HAP-1 (cell line): ENCODE measurements at places on chromosomes 7 and 10.
A peak's percentile ranks its signal among the peaks of the same experiment; 100 is the strongest.

DNA sequence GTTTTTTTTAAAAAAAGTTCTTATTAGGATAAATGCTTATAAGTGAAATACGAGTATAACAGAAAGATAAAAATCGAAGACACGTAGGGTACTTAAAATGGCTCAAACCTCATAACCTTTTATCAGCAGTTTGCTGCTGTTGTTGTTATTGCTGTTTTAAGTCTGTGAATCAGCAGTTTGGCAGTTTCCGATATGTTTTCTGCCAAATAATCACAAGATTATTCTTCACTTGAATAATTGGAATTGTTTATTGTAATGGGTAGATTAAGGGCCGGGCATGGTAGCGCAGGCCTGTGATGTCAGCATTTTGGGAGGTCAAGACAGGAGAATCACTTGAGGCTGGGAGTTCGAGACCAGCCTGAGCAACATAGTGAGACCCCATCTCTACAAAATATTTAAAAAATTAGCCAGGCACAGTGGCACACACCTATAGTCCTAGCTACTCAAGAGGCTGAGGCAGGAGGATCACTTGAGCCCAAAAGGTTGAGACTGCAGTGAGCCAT is 177.6 kb downstream of the VTI1A start:
- DNase-seq, result no peak

DNA sequence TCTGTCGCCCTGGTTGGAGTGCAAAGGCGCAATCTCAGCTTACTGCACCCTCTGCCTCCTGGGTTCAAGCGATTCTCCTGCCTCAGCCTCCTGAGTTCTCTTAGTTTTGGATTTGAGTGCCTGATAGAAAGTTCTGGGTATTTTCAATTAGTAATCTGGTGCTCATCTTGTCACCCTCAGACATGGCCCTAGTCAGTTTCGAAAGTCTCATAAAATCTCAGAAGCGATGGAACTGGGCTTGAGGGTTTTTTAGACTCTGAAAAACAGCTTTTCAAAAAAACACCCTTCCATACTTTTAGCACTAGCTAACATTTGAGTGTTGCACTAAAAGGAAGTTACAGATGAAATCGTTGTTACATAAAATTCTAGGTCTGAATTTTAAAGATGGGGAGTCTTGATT is 9.4 kb upstream of the PIP4K2A start:
- no peak for DNase-seq

GRCh38 chr7:54841772-54842697 is 83.0 kb upstream of the SEC61G start:
- no peak for DNase-seq

DNA sequence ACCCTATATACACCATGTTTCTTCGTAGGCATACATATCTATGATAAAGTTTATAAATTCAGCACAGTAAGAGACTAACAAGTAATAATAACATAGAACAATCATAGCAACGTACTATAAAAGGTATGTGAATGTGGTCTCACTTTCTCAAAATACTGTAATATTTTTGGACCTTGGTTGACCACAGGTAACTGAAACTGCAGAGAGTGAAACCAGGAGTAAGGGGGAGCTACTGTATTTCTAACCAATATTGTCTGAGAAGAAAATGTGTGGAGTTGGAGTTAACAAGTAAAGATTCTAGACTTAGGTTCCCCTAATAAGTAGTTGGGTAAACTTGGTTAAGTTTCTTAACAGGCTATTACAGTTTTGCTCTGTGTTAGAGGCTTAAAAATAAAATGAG is 72.1 kb downstream of the GNAI1 start:
- no peak for DNase-seq

DNA sequence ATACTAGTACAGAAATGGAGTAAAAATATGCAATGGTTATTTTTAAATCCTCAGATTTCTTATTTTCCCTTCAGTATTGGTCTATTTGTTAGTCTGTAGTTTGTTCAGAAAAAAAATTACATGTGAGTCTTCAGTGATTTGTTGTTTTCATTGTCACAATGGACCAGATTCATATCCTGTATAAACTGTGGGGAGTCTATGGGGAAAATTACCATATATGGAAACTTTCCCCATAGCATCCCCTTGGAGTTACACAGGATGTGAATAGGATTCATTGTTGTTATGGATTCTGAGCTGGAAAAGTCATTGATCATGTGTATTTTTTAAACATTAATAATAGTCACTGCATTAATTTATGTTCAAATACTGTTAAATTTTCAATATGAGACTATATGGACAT is 72.6 kb downstream of the ST7 start:
- no peak for DNase-seq

GRCh38 chr7:131606346-131607290 is 50.2 kb upstream of the PODXL start:
- peak; percentile 23 for DNase-seq

DNA sequence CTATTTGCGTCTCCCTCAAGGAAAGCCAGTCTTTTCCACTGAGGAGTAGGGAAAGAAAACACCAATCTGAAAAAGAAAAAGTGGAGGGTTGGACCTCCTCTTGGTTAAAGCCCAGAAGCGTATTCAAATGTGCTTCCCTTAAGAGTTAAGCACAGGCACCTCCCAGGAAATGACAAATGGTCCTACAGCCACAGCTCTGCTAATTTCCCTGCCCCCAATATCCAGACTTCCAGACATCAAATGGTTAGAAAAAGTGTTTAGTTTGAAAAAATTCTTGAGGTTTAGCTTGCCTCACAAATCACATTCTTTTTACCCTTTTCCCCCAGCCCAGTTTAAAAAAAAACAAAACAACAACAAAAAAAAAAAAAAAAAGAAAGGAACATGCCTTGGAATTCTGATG is 19.0 kb upstream of the COL1A2 start:
- DNase-seq, result no peak

GRCh38 chr7:36303202-36304098 is 86.2 kb upstream of the ANLN start:
- DNase-seq, result no peak

DNA sequence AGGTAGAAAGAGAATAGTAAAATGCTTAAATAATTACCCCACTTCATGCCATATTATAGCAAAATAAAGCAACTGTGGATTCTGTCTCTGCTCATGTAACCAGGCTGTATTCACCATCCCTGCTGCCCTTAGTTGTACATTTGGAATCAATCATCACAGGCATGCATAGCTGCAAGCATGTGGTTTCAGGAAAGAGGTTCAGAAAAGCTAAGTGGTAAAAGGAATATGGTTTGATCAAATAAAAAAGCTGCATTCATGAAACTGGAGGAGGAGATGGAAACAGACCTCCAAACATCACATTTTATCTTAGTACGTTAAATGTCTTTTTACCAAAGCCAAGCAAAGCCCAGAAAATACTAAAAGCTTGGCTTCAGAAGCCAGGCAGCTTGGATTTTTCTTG is 81.3 kb downstream of the ADAM22 start:
- DNase-seq, result no peak

GRCh38 chr7:149881328-149882247 is 7.8 kb downstream of the ATP6V0E2 start:
- DNase-seq, result no peak

GRCh38 chr7:143410521-143411004 is 1.9 kb upstream of the EPHA1 start:
- DNase-seq, result peak; percentile 31

DNA sequence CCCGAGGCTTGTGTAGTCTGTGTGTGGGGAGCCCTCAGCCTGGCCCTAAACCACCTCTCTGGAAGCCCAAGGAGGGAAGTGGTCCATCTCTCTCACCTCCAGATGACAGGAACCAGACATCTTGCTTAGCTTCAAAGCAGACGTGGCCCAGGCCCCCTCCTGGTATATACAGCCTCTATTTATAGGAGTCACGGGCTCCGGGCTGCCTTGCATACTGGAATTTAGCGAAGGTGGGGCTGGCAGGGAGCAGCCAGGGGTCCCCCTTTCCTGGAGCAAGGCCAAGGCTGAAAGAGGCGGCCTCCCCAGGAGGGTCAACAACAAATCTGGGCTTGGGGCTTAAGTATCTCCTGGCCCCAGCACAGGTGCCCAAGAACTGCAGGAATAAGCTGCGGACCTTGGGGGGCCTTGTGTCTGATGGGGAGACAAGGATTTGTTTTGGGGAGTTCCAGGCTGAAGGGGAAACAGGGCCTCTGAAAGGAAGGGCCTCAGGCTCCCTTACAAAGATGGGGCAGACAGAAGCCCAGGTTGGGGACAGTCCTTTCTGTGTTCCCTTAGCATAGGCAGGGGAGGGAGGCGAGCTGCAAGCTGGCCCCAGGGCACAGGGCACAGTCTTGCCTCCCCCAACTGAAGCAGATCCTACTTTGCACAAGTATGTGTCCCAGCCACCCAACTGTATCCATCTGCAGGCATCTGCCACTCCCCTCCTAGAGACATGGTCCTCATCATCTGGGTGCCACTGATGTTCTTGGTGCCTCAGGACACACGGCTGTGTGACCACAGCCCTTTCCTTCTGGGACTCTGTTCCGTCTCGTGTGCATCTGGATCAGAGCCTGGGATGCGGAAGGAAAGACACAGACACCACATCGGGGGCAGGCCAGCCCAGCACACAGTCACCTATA is 11.9 kb downstream of the ZCCHC24 start:
- no peak for DNase-seq

GRCh38 chr7:155590215-155591018 is 44.1 kb upstream of the CNPY1 start:
- no peak for DNase-seq

DNA sequence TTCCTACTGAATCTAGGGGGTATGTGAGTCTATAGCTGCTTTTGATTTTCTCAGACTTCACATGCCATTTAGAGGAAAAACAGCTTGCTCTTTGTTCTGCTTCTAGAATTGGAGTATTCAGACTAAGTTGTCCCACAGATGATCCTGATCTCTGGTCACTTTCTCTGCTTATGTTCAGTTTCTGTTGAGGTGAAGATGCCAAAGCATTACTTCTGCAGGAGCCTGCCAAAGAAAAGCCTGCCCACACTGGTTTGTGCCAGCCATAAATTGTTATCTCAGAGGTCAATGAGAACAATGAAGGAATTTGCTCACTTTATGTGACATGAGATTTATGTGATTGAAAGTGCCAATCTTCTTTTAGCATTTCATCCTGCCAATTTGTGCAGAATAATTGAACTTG is 163.6 kb downstream of the CDK14 start:
- DNase-seq, result no peak

- DNase-seq, result no peak
Measured at GRCh38 chr10:7085147-7085912, 325.5 kb downstream of the SFMBT2 start.

GRCh38 chr7:71465741-71466189 is 333.8 kb downstream of the GALNT17 start:
- DNase-seq, result no peak

DNA sequence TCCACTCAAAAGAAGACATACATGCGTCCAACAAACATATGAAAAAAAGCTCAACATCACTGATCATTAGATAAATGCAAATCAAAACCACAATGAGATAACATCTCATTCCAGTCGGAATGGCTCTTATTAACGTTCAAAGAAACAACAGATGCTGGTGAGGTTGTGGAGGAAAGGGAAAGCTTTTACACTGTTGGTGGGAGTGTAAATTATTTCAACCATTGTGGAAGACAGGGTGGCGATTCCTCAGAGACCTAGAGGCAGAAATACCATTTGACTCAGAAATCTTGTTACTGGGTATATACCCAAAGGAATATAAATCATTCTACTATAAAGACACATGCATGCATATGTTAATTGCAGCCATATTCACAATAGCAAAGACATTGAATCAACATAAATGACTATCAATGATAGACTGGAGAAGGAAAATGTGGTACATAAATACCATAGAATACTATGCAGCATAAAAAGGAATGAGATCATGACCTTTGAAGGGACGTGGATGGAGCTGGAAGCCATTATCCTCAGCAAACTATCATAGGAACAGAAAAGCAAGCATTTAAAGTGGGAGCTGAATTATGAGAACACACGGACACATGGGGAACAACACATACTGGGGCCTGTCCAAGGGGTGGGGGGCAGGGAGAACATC is 28.4 kb downstream of the PCDH15 start:
- peak; percentile 24 for DNase-seq

DNA sequence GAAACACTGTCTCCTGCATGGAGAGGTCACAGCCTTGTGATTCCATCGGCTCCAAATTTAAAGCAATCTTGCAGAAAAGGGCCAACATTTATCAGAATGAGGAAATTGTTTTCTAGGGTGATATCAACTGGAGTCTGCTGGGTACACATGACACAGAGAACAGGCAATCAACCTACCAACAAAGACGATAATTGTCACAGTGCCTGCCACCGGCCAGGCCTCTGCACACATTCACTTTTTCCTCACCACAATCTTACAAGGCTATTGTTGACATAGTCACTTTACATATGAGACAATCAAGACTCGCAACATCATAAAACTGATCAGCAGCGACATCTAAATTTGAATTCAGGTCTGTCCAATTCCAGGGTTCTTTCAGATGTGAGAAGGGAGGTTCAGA is 189.4 kb downstream of the KCNMA1 start:
- DNase-seq, result no peak

DNA sequence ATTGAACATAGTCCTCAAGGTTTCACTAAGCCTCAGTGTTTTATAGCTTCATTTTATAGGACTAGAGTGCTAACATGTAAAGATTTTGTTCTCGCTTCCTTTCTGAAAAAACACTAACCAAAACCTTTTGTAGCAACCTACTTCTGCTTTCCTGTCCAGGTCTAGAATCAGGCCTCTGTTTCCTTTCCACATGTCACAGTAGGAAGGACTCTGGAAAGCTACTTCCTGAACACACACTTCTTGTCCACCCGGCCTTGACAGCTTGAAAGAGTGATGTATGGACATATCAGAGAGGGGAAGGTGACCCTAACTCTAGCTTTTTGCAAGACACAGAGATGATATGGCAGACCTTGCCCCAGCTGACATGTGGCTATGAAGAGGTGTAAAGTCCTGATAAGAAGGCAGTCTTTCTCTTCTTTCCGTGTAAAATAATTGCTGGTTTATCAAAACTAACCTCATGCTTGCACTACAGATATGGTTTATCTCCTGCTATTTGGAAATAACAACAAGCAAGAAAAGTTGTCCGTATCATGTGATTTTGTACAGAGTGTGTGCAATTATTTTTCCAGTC is 175.4 kb downstream of the SKAP2 start:
- no peak for DNase-seq

GRCh38 chr10:82942286-82943099 is 1067.5 kb downstream of the NRG3 start:
- no peak for DNase-seq

DNA sequence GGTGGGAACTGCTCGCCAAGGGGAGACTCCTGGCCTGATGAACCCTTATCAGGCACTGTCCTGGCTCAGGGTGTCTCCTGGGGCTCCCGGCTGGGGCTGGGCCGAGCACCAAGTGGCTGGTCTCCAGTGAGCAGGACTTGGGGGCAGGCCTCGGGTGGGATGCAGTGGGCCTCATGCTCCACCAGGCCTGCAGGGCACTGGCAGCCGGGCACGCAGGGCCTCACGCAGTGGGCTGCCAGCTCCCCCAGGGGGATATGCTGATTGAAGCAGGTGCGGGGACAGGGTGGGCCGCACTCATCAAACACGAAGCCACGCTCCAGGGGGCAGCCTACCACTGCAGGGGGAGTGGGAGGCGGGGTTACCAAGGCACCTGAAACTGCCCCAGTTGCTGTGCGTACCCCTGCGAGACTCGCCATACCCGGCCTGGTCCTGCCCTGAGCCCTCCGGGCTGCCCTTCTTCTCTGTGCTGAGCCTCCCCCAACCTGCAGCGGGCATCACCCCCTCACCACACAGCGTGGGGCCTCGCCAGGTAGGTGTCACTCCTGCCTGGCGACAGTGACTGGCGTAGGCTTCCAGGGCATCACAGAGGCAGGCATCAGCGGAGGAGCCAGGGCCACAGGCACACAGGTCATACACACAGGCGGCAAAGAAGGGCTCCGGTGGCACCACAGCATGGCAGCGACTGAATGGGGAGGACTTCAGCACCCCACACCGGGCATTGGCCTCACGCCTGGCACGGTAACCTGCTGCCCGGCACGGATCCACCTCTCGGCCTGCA is 14.5 kb downstream of the ATP6V1F start:
- no peak for DNase-seq
